ENCODE measurements at places on chromosomes 3 and 15. TPM values are rescaled to one million over a fixed set of nuclear protein-coding genes. Genes with fewer than 3 reads are reported as not detected.
A peak's percentile ranks its signal among the peaks of the same experiment; 100 is the strongest.

Gene GP5
- total RNA-seq, result 0.09 TPM

- no peaks in the 10 kb centered on the region for H3K27me3 ChIP-seq
- no peak overlapping the region for H3K27ac ChIP-seq
- no peak for DNase-seq
- no peak overlapping the region for H3K4me3 ChIP-seq
- H3K36me3 ChIP-seq, result no peaks in the 10 kb centered on the region
Measured at GRCh38 chr15:50244153-50244552, 21.4 kb downstream of the HDC start.

- H3K36me3 ChIP-seq, result no peaks in the 10 kb centered on the region
- no peaks in the 10 kb centered on the region for H3K27me3 ChIP-seq
- H3K4me3 ChIP-seq, result no peak overlapping the region
- H3K27ac ChIP-seq, result no peak overlapping the region
- no peaks in the 10 kb centered on the region for H3K4me1 ChIP-seq
Measured at GRCh38 chr15:67928666-67929065, 88.8 kb upstream of the RNU6-1 start.

GRCh38 chr3:175573226-175573625 lies 714.1 kb downstream of the NAALADL2 start:
- H3K36me3 ChIP-seq, result no peaks in the 10 kb centered on the region
- DNase-seq, result no peak
- H3K4me1 ChIP-seq, result no peaks in the 10 kb centered on the region
- no peak overlapping the region for H3K4me3 ChIP-seq

- no peak overlapping the region for H3K27ac ChIP-seq
- no peaks in the 10 kb centered on the region for H3K4me1 ChIP-seq
- no peak for DNase-seq
Measured at GRCh38 chr3:6785726-6786125, 75.2 kb upstream of the GRM7 start.

DNA sequence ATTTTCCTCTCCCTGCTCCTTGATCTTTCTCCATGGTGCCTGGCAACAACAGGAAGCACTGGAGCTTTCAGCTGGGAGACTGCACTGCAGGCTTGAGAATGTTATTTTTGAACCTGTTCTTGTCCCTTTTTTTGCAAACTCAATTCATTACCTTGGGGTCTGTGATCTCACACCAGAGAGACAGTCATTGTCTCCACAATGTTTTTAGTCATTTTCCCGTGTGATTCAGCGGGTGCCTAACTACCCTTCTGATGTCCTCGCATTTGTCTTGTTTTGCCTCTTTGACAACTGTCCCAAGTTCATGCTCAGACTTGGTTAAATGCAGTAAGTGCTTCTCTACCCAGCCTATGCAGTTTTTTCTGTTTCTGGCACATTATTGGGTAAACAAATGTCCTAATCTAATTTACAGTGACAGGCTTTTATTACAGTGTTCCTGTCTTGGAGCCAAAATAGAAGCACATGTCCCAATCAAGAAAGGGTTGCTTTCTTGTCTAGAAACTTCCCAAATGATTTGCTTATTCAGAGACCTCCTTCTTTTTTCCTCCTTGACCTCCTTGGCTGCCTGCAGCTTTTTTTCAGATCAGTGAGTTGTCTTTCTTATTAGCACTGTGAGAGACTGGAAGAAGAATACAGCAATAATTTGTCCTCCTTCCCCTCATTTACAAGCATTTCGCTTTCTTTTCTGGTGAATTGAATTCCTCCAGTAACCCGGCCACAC lies 162.4 kb downstream of the NSUN3 start:
- H3K4me3 ChIP-seq, result no peak overlapping the region
- no peak for DNase-seq
- H3K27ac ChIP-seq, result peak overlapping the region; percentile 71
